ENCODE measurements at places on chromosomes 2 and 18. TPM values are rescaled to one million over a fixed set of nuclear protein-coding genes. Genes with fewer than 3 reads are reported as not detected.

DNA sequence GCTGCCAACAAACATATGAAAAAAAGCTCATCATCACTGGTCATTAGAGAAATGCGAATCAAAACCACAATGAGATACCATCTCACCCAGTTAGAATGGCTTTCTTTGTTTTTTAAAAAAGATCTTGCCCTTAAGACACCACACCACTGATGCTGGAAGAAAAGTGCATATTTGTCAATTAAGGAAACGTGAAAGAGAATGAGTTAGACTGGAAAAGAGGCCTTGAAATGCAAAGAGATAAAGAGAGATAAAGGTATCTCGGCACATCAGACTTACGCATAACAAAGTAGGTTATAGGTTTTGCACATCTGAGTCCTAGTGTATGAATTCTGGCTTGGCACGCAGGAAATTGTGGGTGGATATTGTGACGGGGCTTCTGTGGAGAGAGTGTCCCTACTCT is 149.5 kb downstream of the MTX2 start:
- no peak for DNase-seq

DNA sequence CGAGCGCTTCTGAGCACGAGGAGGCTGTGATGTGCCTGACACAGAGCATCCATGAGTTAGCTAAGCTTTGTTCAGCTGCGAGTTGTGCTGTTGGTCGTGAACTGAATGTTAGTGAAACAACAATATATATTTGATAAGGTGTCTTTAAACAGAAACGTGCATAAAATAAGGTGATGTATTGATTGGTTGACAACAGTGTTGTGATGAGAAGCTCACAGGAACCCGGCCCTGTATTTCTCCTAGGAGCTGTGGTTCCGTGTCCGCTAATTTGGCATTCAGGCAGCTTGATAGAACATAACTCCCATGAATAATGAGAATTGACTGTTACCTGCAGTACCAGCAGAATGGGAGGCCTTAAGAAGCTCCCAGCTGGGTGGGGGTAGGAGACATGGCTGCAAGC is 146.4 kb upstream of the MYCN start:
- no peak for DNase-seq

The DYSF gene
- polyA plus RNA-seq = 1.9 TPM

- no peak for DNase-seq
Measured at GRCh38 chr18:21481739-21482138, 118.8 kb downstream of the ESCO1 start.

DNA sequence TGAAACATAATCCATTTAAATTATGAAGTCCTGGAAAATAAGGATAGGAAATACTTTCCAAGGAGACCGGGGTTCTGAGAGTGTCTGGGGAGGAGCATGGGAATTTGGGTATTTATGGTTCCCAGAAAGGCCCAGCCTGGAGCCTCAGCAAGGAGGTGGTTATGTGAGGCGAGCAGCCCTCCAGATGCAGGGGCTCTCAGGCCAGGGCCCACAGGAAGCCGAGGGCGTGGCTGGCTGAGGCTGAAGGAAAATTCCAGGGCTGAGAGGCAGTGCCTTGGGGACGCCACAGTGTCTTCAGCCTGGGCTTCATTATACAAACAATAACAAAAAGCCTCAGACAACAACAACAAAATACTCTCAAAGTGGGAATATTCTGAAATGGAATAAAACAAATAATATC is 86.9 kb upstream of the SERPINE2 start:
- DNase-seq = no peak

- DNase-seq = no peak
Measured at GRCh38 chr2:237257471-237257951, 156.5 kb downstream of the COL6A3 start.

DNA sequence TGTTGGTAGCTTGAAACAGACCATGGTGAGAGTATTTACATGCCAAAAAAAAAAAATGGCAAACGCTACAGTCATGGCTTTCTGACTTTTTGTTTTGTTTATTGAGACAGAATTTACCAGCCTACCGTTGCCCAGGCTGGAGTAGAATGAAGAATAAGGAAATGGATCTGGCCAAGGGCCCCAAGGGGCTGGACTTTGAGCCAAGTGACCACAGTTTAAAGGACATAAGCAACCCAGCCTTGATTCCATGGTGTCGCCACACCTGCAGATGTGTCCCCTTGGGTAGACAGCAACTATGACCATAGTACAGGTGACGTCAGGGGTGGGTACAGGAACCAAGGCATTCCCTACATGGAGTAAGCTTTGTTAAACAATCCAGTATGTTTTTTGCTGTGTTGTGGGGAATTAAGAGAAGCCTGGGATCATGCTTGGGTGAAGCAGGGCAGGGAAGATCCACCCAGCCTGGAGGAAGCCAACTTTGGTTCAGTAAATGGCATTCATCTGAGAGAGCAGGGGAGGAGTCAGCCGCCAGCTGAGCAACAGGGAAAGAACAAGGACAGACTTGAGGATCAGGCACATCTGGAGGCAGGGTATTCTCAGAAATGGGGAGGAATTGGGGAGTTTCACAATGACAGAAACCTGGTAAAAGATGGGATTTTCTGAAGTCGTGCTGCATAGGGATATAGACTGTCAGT is 110.3 kb upstream of the SH3BP4 start:
- peak; percentile 65 for DNase-seq

The NT5C1B gene
- polyA plus RNA-seq = not detected

DNA sequence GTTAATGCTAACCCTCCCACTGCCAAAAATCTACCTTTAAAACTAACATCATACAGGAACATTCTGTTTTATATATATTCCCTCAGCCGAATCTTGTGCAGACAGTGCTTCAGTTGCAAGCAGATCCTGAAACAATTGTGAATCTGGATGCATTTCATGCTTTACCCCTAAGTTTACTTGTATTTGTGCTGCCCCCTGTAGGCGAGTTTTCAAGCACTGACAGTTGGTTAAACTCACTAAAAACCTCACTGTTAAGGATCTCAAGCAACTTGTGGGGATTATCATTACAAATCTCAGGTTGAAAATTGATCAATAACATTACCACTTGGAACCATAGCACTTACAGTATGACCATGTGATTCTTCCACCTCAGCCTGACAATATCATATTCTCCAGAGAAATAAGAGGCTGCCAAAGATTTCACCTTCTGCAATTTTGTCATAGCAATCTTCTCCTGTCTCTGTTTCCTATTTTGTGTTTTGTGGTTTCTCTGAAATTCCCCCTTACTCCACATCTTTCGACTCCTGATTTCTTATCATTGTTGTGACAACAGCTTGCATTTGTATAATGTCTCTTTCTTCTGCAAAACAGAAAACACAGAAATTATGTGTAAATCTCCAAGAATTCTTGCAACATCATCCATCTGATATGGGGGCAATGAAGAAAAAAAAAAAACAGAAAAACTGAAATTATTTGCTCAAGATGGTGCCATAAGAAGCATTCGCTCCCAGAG is 354.6 kb upstream of the SETBP1 start:
- DNase-seq = peak; percentile 73

DNA sequence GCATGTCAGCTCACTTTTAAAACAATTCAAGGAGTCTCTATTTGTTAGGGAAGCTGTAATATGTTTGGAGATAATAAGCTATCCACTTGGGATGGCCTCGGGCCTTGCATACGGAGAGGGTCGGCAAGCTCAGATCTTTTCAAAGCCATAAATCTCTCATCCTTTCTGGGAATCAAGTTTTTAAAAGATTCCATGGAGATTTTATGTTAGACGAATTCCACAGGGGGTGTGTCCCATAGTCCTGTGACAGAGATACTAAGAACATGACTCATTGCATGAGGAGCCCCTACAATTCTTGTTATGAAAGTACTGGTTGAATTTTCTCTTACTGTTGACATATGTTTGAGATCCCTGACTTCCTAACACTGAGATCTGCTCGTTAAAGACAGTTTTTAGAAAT is 108.7 kb downstream of the FEZ2 start:
- DNase-seq = no peak

The FAP gene
- polyA plus RNA-seq = 0.78 TPM

GRCh38 chr2:161030260-161031063 is 129.8 kb upstream of the TANK start:
- peak; percentile 5 for DNase-seq

- DNase-seq = no peak
Measured at GRCh38 chr2:68603059-68603458, 40.3 kb upstream of the PROKR1 start.

GRCh38 chr18:49721981-49722380 is 91.4 kb downstream of the ACAA2 start:
- no peak for DNase-seq

The DIPK1C gene
- not detected for polyA plus RNA-seq

- no peak for DNase-seq
Measured at GRCh38 chr2:33071591-33071990, 124.8 kb downstream of the LTBP1 start.

- no peak for DNase-seq
Measured at GRCh38 chr2:200738590-200738989, 73.1 kb upstream of the BZW1 start.

The GALNT3 gene
- polyA plus RNA-seq = 21.6 TPM

- no peak for DNase-seq
Measured at GRCh38 chr2:8368463-8368862, 313.4 kb upstream of the ID2 start.

The GRHL1 gene
- 0.45 TPM for polyA plus RNA-seq

The SP140 gene
- 1.5 TPM for polyA plus RNA-seq

The CHRNG gene
- polyA plus RNA-seq = 0.35 TPM
